Stimulated activated CD4-positive, alpha-beta T cell treated with anti-CD3 and anti-CD28 coated beads, Interleukin-2, amount 100 ng/mL, for 4 hours (primary cell): ENCODE measurements at places on chromosomes 4 and X.

GRCh38 chr4:26731351-26732035 is 129.1 kb upstream of the STIM2 start:
- DNase-seq = no peak

GRCh38 chr4:13396161-13396560 is 88.0 kb downstream of the RAB28 start:
- DNase-seq = no peak

- no peak for DNase-seq
Observed at GRCh38 chr4:185343726-185344581, 51.8 kb downstream of the LRP2BP start.

DNA sequence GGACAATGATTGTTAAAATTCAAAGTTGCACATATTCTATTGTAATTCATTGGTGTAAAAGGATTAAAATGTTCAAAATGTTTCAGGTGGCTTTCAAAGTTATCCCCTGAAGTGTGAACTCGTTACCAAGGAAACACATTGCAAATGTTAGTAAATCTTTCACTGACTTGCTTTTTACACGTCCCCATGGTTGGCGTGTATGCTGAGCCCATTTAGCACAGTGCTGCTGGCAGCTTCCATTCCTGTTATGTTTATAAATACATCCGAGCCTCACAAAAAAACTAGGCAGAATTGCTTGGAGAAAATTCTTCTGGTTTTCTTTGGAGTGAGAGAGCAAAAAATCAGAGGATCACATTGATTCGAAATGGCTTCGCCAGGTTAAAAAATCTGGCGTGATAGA is 105.9 kb upstream of the HPGD start:
- no peak for DNase-seq

DNA sequence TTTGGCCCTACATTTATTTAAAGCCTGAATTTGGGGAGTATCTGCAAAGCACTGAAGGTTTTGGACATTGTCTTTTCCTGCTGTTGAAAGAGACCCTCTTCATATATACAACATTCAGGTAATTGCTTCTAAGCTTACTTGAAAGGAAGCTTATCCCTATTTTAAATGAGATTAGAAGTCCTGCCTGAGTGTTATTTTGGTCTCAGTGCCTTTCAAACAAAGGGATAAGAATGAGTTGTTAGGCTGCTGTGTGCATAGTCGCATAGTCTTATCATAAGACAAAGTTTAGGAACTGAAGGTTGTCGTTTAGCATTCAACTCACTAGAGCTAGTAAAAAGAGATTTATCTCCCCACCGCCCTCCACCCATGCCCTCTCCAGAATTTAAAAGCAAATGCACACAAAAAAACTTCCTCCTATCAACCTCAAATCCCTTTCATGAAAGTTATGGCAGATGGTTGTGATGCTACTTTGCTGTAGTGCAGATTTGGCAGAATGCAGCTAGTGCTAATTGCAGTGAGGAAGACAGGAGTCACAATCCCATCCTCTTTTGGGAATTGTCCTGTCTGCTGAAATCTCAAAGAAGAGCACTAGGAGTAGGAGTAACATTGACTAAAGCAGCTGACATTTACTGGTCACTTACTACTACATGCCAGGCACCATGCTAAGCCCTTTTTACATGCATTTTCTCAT is 5.8 kb downstream of the HERC3 start:
- DNase-seq = no peak

DNA sequence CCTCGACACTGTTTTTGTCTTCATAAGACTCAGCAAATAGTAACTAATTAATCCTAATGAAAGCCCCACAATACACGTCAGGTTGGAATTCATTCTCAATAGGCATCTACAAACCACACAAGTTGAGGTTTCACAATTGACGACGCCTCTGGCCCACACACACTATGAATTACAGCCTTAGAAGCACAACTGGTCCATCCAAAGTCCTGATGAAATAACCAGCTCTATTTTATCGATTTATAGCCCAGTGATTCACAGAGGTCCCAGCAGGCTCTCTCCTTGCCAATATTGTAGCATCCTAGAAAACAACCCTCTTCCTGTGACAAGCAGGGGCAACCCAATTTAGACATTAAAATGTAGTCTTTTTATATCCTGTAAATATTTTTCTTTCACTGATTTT is 112.1 kb downstream of the NR3C2 start:
- no peak for DNase-seq

- no peak for DNase-seq
Observed at GRCh38 chrX:117765211-117765610, 351.4 kb downstream of the KLHL13 start.

- no peak for DNase-seq
Observed at GRCh38 chrX:15524417-15524816, 23.8 kb downstream of the BMX start.

- DNase-seq = no peak
Observed at GRCh38 chrX:37434362-37434761, 85.2 kb downstream of the PRRG1 start.

GRCh38 chr4:117898496-117898895 is 135.8 kb upstream of the NDST3 start:
- DNase-seq = no peak

DNA sequence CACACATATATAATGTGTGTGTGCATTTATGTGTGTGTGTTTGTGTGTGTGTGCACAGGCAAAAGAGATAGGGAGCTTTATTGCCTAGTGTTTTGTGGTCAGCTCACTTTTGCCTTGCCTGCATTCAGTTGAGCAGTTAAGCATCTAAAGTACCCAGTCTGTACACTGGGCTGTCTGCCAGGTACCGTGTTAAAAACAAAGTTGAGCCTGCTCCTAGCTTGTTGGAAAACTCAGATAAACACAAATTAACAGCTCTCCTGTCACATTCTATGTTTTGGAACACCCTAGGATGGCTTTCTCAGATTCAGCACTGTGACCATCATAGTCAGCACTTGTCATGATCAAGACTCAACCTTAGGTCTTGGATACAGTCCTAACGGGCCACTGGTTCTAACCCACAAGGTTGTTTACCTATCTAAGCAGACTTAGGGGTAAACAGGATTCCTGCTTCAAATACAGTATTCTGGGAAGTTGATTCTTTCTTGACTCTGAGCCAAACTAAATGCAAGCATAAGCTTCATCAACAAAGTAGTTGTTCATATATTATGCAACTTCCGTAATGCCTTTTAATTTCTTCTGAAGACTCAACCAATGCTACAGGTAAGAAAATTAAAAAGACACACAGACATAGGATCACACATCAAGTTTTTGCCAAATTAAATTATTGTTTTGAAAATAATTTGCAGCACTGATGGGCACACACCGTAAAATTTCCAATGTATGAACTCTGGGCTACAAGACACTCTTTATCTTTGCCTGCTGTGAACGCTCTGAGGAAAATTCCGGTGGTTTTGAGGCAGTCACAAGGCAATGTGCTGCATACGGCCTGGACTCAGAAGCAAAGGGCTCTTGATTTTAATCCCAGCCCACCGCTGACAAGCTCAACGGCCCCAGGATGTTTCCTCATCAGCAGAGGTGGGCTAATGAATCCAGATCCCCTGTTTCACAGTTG is 11.3 kb upstream of the CD99 start:
- DNase-seq = no peak

- DNase-seq = no peak
Observed at GRCh38 chrX:145178268-145178667, 69.0 kb upstream of the SPANXN1 start.

GRCh38 chr4:10333942-10334341 is 123.3 kb downstream of the ZNF518B start:
- DNase-seq = no peak

DNA sequence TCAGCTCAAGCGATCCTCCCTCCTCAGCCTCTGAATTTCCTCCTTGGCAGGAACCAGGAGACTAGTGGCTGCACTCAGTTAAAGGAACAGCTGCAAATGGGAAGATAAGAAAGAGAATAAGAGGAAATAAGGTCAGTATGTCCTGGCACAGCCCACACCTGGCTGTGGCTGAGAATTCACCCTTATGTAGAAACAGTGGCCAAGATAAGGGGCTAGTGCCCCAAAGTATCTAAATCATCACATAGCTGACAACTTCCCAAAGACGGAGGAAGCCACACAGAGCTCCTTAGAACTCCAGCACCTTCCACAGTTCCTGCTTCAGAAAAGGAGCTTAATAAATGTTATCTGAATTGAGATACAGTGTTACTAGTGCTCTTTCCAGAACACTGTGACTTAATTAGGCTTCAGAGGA is 2.3 kb upstream of the CHIC2 start:
- no peak for DNase-seq

GRCh38 chr4:142809559-142809958 is 36.5 kb downstream of the INPP4B start:
- no peak for DNase-seq

DNA sequence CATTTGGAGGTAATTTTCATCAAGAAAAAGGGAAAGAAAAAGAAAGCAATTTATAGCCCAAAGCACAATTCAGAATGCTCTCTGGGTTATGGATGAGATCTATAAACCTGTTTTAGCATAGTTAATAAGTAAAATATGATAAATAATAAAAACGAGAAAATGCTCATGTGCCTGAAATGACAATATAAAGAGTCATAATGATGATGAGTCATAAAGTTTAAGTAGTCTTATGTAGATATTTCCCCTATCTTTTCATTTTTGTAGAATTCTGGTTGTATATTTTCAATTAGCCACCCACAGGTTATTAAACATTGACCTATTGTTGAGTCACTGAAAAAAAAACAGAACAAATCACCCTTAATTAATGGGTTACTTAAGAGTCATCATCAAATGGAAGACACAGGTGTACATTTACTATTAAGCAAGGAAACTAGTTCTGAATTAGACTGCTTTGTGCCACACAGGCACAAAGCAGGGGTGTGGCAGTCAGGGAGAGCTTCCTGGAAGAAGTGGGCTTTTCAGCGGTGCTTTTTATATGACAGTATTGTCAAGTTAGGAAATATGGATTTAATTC is 29.3 kb downstream of the BEND4 start:
- no peak for DNase-seq

DNA sequence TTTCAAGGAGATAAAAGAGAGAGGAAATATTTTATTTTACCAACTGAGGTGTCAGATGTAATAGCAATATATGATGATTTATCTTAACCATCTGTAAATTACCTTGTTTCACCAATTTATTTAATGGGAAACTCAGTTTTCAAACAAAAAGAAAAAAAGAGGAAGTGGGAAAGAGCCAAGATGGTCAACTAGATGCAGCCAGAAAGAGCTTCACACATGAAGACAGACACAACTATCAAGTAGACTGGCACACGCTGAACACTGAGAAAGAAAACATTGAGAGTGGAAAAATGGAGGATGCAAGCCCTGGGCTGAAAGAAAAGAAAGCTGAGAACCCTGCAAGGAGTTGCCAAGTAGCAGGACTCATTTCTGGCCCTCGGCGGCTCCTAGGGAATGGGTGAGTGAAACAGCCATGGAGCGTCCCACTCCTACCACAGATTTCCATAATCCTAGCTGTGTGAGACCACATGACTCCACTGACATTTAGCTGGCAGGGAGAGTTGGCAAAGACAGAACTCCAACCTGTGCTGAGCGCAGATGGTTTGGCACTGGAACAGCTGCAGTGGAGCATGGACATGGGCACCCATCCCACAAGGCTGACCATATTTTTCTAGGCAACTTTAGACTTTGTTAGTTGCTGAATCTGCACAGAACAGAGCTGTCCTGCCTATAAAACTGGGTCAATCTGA is 409.3 kb downstream of the FAM47B start:
- DNase-seq = no peak

- no peak for DNase-seq
Observed at GRCh38 chrX:109537324-109537665, 651 bp downstream of the NXT2 start.

DNA sequence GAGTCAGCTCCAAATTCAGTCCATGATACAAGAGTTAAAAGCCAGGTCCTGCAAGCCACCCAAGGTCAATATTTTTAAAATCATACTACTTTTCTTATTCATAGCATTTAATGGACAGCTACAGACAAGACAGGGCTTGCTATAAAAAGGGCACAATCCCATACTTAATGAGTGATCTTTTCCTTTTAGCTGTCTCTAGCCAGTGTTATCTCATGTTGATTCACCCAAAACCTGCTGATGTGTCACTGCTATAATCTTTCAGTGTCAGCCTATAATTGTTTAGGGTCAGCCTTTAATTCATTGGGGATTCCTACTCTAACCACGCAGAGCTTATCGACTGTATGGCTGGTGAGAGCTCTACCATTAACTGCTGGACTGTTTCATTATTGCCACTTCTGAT is 51.2 kb upstream of the HCCS start:
- no peak for DNase-seq

- DNase-seq = no peak
Observed at GRCh38 chr4:20760053-20760452, 59.8 kb downstream of the PACRGL start.

DNA sequence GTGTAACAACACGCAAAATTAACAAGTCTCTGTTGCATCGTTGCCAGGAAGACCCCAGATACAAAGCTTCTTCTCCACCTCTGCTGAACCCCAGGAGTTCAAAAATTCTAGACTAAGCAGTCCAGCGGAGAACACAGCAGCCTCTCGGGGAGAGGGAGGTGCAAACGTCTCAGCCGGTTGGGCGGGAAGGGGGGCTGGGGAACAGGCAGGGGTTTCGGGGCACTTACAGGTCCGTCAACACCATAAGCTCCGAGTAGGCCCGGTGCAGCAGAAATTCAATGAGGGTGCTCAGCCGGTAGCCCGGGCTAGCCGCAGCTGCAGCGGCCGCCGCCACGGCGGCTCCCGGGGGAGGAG is 394 bp downstream of the MED14 start:
- no peak for DNase-seq

- DNase-seq = no peak
Observed at GRCh38 chr4:158856852-158857251, 88.0 kb downstream of the FNIP2 start.

- no peak for DNase-seq
Observed at GRCh38 chr4:3470244-3471097, 7.4 kb downstream of the DOK7 start.

DNA sequence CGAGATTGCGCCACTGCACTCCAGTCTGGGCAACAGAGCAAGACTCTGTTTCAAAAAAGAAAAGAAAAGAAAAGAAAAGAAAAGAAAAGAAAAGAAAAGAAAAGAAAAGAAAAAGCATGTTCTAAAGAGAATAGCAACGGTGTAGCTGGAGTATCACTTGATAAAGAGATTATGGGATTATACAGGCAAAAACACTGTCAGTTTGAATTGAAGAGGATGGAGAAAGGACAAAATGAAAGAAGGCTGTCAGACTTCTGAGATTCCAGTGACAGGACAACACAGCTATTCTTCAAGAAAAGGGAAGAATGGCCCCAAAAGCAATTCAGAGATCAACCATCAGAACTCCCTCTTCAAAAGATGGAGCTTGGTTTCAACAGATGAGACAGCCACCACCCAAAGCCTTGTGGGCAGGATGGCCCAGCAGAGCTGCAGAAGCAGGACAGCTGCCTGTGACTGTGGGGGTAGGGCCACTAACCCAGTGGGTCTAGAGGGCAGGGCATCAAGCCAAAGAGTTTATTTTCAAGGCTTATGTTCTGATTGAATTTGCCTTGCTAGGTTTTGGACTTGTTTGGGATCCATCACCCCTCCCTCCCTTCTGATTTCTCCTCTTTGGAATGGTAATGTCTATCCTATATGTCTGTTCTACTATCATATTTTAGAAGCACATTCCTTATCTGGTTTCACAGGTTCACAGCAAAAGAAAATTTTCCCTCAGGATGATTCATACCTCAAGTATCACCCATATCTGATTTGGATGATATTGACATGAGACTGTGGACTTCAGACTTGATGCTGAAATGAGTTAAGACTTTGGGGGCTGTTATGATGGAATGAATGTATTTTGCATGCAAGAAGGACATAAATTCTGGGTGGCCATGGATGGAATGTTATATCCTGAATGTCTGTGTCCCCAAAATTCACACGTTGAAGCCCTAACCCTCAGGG is 17.5 kb downstream of the RFC1 start:
- no peak for DNase-seq

- no peak for DNase-seq
Observed at GRCh38 chr4:137572163-137572562, 39.9 kb upstream of the PCDH18 start.
